ENCODE measurements at places on chromosomes 6 and 20.

GRCh38 chr6:56724455-56724854, 81.8 kb upstream of the DST start:
- DNase-seq: no peak

DNA sequence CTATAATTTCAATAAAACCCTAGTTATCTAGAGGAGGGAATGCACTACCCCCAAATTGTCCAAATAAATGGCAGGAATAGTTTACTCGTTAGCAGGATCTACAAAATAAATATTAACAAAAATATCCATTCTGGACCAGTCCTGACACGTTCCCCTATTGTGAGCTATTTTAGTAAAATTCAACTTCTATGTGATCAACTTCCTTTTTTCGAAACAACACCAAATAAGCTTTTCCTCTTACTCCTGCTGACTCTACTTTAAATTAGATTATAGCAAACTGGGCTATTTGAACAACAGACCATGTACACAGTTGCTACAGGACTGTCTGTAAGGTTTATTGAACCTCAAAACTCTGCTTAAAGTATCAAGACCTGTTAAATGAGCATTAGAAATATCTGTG, 154.3 kb downstream of the IPCEF1 start:
- DNase-seq: no peak

- DNase-seq: no peak
Measured at GRCh38 chr6:3429211-3429610, 27.6 kb downstream of the SLC22A23 start.

DNA sequence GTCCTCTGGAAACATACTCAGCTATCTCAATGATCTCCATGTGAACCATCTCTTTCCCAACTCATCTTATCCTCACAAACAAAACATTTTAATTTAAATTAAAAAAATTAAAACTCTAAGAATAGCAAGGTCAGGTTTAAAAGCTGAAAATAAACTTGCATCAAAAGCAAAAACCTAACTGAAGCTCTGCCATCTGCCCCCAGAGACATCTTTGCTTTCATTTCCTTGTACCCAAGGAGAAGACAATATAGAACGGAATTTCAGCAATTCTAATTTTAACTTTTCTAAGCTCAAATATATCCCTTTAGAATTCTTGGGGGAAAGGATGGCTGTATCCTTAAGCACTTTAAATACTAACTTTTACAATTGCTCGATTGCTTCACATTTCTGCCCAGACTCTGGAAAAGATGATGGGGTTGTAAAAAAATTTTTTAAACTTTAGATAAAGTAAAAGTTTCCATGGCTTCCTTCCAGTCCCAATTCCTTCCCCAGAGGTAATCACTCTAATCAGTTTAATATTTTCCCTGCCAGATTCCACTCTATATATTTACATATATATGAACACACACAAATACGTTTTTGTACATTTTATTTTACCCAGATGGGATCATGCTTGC, 69.2 kb upstream of the SMIM29 start:
- no peak for DNase-seq

GRCh38 chr20:52263757-52264156, 72.2 kb upstream of the ZFP64 start:
- no peak for DNase-seq

DNA sequence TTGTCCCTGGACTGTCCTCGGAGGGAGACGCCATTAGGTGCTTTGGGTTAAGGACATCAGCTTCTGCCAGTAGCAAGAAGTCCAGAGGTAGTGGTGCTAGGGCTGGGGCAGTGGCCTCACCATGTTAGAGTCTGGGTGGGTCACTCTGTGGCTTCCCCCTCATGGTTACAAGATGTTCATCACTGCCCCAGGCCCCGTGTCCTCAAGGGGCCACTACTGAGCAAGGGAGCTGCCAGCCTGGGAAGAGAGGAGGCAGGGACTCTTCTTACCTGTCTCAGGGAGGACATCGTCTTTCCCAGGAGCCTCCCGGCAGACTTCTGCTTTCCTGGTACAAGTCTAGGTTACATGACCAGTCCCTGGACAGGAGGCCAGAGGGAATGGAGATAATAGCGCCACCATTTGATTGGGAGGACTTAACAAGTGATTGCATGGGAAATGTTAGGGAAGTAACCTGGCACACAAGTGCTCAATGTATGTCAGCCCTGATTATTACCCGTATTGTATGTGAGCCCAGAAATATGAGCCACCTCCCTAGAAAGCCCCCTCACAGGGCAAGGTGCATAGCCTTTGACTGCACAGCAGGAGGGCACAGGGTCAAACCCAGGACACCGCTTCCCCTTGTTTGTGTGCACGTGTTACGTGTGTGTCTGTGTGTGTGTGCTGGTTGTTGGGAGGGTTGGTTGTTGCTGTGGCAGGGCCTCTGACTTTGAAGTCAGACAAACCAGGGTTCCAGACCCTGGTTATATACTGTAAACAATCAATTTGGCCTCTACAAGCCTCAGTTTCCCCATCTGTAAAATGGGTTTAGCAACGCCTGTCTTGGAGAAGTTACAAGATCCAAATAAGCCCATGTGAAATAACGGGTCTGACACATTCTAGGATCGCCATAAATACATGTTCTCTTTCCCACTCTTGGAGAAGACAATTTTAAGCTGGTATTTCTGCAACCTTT, 30.0 kb downstream of the SIRPA start:
- DNase-seq: no peak

DNA sequence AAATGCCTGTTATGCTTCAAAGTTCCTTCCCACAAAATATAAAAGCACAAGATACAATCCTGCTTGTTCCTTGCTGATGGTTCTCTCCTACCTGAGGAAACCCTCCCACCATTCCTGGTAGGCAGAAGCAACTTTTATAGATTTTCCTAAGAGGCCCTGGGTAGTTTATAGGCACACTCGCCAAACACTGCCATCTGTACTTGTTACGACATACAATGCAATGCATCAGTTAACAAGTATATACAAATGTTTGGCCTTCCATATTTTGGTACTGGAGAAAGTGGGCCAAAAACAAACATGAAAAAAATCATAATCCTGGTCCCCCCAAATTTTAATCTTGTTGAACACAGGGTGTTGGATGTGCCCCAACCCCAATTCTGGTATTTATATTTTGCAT, 16.6 kb downstream of the MCM9 start:
- no peak for DNase-seq

DNA sequence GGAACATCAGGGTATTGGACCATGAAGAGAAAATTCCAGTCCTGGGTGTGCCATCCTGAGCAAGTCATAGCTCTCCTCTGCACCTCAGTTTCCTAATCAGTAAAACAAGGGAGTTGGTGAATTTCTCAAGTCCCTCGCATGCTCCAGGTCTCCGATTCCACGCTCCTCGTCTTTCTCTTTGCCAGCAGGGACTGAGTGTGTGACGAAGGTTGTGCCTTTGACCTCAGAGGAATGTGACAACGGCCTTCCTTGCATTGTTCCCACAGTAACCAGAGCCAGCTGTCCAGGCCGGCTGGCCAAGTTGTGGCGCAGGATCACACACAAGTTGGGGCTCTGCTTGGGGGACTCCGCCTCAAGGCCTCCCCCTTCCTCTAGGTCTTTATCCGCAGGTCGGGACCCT, 217.3 kb downstream of the ATXN1 start:
- no peak for DNase-seq

GRCh38 chr20:62616728-62617621, 25.3 kb upstream of the SLCO4A1 start:
- peak; percentile 95 for DNase-seq

DNA sequence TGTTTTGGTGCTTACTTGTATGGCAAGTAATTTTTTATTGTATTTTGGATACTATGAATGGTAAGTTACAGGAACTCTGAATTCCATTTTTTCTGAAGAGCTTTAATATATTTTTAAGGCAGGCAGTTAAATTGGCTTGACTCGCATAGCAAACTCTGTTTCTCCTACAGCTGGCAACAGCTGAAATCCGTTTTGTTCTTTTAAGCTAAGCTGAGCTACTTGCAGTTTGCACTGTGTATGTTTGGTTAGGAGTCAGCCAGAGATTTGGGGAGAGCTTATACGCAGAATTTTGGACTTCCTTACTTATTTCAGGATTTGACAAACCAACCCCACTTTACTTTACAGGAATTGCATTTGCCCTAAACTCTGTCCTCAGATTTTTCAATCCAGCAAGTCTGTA, 179.1 kb downstream of the COL19A1 start:
- no peak for DNase-seq

DNA sequence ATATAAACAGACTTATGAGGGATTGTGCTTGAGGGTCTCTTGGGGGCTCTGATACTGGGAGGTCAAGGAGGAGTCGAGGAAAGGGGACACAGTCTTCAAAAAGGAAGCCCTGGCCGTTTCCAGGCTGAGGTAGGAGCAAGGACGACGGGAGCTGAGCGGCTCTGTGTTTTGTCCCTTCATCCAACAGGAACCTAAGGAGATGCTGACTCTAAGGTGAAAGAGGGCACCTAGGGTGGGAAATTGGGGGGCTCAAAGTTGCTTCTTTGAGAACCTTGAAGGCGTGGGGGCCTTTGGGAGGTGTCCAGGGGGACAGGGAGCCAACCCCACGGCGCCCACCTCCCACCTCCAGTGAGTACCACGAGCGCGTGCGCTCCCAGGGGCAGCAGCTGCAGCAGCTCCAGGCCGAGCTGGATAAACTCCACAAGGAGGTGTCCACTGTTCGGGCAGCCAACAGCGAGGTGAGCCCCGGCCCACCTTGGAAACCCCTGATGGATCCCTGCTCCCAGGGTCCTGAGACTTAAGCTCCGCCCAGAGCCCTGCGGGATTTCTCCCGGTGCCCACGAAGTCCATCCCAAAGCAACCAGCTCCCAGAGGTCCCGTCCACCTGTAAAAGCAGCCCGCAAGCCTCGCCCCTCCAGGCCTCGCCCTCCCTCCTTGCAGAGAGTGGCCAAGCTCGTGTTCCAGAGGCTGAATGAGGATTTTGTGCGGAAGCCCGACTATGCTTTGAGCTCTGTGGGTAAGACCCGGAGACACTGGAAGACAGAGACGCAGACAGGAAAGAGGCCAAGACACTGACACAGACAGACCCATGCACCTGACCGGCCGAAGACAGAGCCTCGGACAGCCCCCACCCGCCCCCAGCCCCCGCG, 2.9 kb downstream of the SPAG4 start:
- DNase-seq: peak; percentile 37

GRCh38 chr6:42961020-42961470, 491 bp downstream of the GNMT start:
- DNase-seq: no peak

DNA sequence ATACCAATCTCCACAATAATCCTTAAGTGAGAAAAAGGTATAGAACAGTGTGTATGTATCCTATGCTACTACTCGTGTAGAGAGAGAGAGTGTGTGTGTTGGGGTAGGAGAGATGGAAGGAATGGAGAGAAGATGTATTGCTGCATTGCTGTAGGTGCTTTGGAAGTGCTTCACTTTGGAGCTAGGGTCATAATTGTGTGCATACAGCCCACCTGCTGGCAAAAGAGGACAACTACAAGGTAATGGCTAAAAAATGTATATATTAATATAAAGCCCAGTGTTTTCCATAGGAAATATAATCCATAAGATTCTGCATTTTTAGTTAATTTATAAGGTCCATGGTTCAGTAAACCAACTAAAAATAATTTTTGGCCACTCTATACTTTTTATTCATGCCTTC, 36.1 kb downstream of the SERAC1 start:
- DNase-seq: peak; percentile 62

GRCh38 chr6:30100585-30101443, 12.1 kb downstream of the TRIM31 start:
- DNase-seq: peak; percentile 45

DNA sequence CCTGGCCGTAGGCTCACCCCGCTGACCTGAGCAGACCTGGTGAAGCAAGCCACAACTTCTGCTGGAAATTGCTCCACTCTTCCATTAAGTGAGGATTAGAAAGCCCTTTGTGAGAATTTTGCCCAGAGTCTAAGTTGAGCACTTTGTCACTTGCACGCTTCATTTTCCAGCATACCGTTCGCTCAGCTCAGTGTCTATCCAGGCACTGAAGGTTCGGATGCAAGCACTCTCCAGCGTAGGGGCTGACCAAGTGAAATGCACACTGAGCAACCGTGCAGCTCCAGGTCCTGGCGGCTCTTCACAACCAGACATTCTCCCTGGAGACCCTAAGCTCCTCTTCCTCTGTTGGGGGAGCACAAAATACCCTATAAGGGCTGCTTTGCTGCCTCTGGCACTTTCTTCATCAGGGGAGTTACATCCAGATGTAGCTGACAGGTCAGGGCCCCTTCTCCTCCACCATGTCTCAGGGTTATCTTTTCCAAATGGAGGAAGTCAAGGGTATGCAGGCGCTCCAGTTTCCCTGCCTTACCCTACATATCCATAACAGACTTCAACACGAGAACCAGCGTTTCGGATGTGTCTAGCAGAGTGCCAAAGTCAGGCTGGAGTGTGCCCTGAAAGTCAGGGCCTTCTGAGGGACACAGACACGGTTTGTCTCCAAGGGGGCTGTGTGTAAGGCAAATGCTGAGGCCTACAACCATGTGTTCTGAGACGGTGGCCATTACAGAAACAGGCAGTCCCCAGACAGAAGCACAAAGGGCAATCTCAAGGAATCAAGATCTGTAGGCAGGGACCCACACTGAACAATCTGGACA, 146.7 kb upstream of the AFDN start:
- no peak for DNase-seq

- DNase-seq: no peak
Measured at GRCh38 chr6:147776631-147777213, 268.2 kb downstream of the SAMD5 start.

GRCh38 chr6:141513830-141514229, 618.9 kb upstream of the GJE1 start:
- DNase-seq: no peak

DNA sequence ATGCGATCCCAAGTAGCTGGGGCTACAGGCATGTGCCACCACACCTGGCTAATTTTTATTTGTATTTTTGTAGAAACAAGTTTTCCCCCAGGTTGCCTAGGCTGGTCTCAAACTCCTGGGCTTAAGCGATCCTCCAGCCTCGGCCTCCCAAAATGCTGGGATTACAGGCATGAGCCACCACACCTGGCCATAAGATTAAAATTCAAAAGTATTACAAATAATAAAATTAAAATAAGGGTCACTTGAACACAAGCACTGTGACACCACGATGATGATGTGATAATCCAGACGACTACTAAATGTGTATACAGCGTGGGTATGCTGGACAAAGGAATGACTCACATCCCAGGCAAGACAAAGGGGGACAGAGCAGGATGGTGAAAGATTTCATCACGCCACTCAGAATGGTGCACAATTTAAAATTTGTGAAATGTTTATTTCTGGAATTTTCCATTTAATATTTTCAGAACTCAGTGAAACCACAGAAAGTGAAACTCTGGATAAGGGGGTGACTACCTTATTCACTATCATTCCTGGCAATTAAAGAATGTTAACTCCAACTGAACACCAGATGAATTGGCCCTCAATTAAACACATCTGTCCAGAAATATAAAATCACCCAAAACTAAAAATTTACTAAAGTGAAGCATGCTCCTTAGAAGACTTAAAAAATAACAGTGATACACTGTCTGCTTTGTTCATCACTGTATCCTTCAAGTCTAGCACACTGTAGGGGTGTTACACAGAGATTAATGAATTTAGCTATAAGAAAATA, 13.1 kb downstream of the B4GALT5 start:
- DNase-seq: no peak
